ENCODE measurements at places on chromosomes 7 and 10.

- DNase-seq = no peak
These were observed 71.5 kb upstream of the EGR2 start for GRCh38 chr10:62887642-62888041.

- DNase-seq = no peak
These were observed 344.1 kb upstream of the PRKCQ start for GRCh38 chr10:6924166-6924565.

GRCh38 chr10:3486346-3487065 is 298.5 kb downstream of the KLF6 start:
- DNase-seq = no peak

DNA sequence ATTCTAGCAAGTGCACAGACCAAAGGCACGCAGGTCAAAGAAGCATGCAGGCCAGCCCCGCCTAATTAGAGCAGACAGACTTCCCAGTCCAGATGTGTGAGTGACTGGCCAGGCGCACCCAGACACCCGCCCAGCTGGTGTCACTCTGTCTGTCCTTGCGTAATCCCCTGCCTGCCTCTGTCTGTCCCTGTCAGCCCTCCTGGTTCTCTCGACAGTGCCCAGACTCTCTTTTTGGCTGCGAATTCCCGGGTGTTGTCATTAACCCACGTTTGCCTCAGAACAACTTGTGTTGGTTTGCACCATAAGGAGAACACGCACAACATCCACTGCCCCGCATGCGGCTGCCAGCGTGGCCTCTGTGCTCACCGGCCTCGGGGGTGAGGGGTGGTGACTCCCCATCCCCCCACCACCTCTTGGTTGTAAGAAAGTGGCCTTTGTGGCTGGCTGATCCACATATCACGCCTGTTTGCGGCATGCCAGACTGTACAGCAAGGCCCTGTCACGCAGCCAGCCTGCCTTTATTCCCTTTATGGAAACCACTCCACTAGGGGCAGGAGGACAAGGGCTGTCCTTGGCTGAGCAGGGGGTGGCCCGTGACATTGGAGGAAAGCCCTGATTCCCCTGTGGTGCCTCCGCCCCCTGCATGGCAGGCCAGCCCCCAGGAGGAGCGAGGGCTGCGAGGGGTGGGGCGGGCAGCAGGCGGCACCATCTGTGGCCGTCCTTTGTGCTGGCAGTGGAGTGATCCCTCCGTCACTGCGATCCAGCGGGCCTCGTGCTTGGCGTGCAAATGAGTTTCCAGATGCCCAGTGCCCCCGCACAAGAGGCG is 72.8 kb upstream of the PPIF start:
- no peak for DNase-seq

DNA sequence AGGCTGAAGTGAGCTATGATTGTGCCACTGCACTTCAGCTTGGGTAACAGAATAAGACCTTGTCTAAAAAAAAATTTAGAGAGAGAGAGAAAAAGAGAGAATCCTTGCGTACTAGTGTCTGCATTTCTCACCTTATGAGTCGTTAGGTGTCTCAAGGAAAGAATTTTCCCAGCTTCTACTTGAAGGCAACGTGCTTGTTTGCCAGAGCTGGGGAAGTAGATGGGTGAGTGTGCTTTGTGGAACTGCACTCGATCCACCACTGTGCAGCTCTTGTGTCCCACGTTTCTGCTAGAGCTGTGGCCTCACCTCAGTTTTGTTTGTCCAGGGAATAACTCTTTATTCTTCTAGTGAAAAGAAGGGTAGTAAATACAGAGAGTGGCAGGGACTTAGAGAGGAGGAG is 38.9 kb downstream of the HDAC9 start:
- DNase-seq = no peak

- no peak for DNase-seq
These were observed 24.0 kb upstream of the NANOS1 start for GRCh38 chr10:119005362-119006043.
